A549 (cell line): ENCODE measurements at places on chromosomes 12 and 14.
A peak's percentile ranks its signal among the peaks of the same experiment; 100 is the strongest.

DNA sequence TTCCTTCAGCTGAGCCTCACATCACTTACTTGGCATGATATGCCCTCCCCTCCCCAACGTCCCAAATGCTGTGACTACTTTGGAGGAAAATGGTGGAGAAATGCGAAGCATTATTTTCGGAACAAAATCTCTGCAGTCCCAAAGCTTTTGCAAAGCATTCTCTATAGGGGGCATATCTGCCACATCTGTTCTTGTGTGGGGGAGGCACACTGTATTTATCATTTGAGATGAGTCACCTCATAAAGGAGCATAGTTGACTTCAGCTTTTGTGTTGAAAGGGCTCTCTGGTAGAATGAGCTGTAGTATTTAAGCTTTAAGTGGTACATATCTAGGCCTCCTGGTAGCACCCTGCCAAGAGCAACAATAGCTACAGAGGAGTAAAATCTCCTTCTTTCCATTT, 447.5 kb downstream of the ADAMTS20 start:
- DNase-seq, result no peak

DNA sequence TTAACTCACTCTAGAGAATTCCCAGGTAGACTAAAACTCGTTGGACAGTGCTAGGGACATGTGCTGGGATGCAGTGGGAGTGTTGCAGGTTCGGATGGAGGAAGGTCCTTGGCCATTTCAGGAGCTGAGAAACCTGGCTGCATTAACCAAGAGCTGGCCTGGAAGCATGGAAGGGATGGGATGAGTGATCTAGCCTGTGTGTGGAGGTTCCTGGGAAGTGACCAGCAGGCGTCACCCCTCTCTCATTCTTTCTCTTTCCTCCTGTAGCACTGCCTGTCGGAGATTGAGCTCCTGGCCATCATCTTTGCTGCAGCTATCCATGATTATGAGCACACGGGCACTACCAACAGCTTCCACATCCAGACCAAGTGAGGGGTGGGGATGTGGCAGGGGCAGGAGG, 15.6 kb downstream of the PPP1R1A start:
- DNase-seq, result peak; percentile 34

- no peak for DNase-seq
Observed at GRCh38 chr12:123657211-123657610, 13.7 kb upstream of the TCTN2 start.

GRCh38 chr12:91978143-91978542, 167.5 kb downstream of the BTG1 start:
- DNase-seq, result peak; percentile 9
